GM12878 (cell line): ENCODE measurements at places on chromosomes 7 and 10. TPM values are rescaled to one million over a fixed set of nuclear protein-coding genes. Genes with fewer than 3 reads are reported as not detected.

DNA sequence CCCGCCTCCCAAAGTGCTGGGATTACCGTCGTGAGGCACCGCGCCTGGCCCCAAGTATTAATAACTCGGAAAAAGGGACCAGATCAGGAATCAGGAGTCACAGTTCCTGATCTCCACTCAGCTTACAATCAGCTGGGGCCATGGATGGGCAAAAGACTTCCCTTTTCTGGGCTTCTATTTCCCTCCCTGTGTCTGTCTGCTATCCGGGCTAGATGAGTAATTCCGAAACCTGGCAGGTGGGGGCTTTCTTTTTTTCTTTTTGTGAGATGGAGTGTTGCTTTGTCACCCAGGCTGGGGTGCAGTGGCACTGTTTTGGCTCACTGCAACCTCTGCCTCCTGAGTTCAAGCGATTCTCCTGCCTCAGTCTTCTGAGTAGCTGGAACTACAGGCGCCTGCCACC, 11.6 kb downstream of the RPS24 start:
- no peak overlapping the region for H3K4me3 ChIP-seq
- no peaks in the 10 kb centered on the region for H3K27me3 ChIP-seq
- peaks cover 17% of the 10 kb centered on the region for H3K4me1 ChIP-seq
- peak; percentile 65 for DNase-seq
- H3K27ac ChIP-seq: no peak overlapping the region
- H3K36me3 ChIP-seq: peaks cover 20% of the 10 kb centered on the region

GRCh38 chr7:114825423-114825951, 96.4 kb upstream of the MDFIC start:
- DNase-seq: no peak
- H3K4me3 ChIP-seq: no peak overlapping the region
- H3K27me3 ChIP-seq: no peaks in the 10 kb centered on the region
- no peaks in the 10 kb centered on the region for H3K36me3 ChIP-seq
- no peaks in the 10 kb centered on the region for H3K4me1 ChIP-seq
- no peak overlapping the region for H3K27ac ChIP-seq

DNA sequence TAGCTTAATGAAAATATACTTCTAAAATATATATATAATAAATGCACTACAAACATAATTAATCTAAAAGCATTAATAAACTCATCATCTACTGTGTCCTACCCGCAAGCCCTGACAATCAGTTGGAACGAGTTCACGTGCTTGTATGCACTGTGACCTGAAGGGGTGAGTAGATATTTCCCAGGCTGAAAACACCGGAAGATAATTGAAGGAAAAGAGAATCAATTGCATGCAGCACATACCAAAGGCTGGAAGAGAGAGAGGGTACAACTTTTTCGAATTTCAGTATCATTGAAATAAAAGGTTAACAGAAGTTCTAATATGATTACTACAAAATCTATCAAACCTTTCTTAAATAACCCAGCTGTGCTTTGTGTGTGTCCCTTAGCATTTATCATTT, 94.6 kb downstream of the SEMA3C start:
- no peak overlapping the region for H3K4me3 ChIP-seq
- no peak for DNase-seq
- H3K27ac ChIP-seq: no peak overlapping the region
- no peaks in the 10 kb centered on the region for H3K4me1 ChIP-seq
- no peaks in the 10 kb centered on the region for H3K27me3 ChIP-seq

GRCh38 chr10:49281461-49281860, 17.5 kb upstream of the C10orf71 start:
- no peak for DNase-seq
- H3K27ac ChIP-seq: no peak overlapping the region
- H3K27me3 ChIP-seq: no peaks in the 10 kb centered on the region; the same call in 1 of the 2 replicates
- H3K36me3 ChIP-seq: no peaks in the 10 kb centered on the region
- H3K4me3 ChIP-seq: no peak overlapping the region

GRCh38 chr10:6292741-6293151, 90.0 kb downstream of the PFKFB3 start:
- H3K36me3 ChIP-seq: no peaks in the 10 kb centered on the region
- no peaks in the 10 kb centered on the region for H3K27me3 ChIP-seq
- peaks cover 6% of the 10 kb centered on the region; the same call in 1 of the 2 replicates for H3K4me1 ChIP-seq
- H3K4me3 ChIP-seq: no peak overlapping the region
- no peak overlapping the region for H3K27ac ChIP-seq
- no peak for DNase-seq

- no peaks in the 10 kb centered on the region for H3K36me3 ChIP-seq
- no peaks in the 10 kb centered on the region for H3K27me3 ChIP-seq
- no peak overlapping the region for H3K4me3 ChIP-seq
- H3K4me1 ChIP-seq: no peaks in the 10 kb centered on the region
Observed at GRCh38 chr7:29255199-29255878, 60.8 kb downstream of the CHN2 start.

DNA sequence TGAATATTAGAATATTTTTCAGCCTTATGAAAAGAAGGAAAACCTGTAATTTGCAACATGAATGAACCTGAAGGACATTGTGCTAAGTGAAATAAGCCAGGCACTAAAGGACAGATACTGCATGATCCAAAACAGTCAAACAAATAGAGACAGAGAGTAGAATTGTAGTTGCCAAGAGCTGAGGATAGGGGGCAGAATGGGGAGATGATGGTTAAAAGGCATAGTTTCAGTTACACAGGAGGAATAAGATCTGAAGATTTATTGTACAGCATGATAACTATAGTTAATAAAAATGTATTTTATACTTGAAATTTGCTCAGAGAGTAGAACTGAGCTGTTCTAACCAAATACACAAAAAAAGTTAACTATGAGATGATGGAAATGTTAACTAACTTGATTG, 149.0 kb upstream of the TMEM106B start:
- H3K27ac ChIP-seq: no peak overlapping the region
- H3K4me1 ChIP-seq: no peaks in the 10 kb centered on the region
- H3K27me3 ChIP-seq: no peaks in the 10 kb centered on the region
- no peak for DNase-seq
- H3K4me3 ChIP-seq: no peak overlapping the region
- no peaks in the 10 kb centered on the region for H3K36me3 ChIP-seq

Gene GET4
- 40.7 and 42.1 TPM in 2 replicates for total RNA-seq

Gene PSMA2
- 196 and 211 TPM in 2 replicates for total RNA-seq

Gene LRRC18
- not detected in 2 replicates for total RNA-seq
